Activated naive CD4-positive, alpha-beta T cell treated with anti-CD3 and anti-CD28 coated beads, Interleukin-2, amount 50 U/mL, for 16 hours (primary cell): ENCODE measurements at places on chromosomes 16 and 17.

- no peak for DNase-seq
These were observed 9.5 kb upstream of the PAM16 start for GRCh38 chr16:4360538-4361021.

DNA sequence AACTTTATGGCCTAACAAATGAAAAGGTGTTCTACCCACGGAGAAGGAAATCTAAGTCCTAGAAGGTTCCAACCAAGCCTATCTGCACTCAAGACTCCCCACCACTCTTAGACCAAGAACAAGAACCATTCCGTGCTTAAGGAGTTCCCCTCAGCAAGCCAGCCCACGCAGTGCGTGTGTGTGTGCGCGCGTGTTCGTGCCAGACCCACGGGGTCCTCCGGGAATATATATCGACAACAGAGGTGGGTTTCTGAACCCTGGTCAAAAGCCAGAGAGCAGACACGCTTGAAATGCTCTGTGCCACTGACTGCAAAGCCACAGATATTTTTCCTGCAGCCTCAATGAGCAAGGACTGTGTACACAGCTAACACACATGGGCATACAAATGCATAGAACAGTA lies 70.7 kb downstream of the SLC39A11 start:
- no peak for DNase-seq

- no peak for DNase-seq
These were observed 31.3 kb upstream of the MLKL start for GRCh38 chr16:74731853-74732477.

DNA sequence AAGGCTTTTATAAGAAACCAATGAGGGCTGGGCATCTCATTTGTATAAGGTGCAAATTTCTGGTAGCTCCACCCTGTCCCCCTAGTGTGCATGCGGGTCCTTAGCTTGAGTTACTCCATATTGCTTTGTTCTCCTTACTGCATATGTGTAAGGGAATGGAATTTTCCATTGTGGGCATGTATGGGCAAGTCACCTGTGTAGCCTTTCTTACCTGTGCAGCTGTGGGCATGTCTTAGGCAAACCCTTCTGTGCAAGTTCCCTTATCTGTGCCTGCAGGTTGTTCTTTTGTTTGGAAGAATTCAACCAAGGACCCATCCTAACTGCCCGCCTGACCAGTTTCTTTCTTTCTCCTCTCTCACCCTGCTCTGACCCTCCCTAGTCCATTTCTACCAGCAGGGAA lies 122.8 kb upstream of the HS3ST4 start:
- no peak for DNase-seq

DNA sequence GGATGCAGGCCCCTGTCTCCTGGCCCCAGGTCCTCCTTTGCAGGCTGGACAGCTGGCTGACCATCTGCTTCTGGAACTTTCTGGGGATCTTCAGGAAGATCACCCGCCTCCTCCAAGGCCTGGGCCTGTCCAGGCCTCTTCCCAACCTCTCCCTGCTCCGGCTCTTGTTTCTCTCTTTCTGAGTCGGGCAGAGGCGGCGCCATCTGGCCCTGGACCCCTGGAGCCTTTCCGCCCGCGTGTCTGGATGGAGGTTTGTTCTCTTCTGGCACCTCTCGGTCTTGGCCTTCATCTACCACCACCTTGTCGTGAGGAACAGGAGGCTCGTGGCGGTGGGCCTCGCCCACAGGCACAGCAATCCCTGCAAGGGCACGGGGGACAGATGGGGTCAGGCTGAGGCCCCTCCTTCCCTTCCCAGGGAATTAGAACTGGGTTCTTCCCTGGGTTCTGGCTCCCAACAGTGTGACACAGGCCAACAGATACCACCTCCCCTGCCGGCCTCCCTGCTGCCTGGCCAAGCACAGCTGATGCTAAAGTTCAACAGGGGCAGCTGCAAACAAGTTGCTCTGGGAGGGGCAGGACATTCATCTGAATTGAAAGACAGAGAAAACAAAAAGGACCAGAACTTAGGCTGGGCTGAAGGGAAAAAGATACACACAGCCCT lies 13.3 kb downstream of the NDUFAF8 start:
- no peak for DNase-seq

DNA sequence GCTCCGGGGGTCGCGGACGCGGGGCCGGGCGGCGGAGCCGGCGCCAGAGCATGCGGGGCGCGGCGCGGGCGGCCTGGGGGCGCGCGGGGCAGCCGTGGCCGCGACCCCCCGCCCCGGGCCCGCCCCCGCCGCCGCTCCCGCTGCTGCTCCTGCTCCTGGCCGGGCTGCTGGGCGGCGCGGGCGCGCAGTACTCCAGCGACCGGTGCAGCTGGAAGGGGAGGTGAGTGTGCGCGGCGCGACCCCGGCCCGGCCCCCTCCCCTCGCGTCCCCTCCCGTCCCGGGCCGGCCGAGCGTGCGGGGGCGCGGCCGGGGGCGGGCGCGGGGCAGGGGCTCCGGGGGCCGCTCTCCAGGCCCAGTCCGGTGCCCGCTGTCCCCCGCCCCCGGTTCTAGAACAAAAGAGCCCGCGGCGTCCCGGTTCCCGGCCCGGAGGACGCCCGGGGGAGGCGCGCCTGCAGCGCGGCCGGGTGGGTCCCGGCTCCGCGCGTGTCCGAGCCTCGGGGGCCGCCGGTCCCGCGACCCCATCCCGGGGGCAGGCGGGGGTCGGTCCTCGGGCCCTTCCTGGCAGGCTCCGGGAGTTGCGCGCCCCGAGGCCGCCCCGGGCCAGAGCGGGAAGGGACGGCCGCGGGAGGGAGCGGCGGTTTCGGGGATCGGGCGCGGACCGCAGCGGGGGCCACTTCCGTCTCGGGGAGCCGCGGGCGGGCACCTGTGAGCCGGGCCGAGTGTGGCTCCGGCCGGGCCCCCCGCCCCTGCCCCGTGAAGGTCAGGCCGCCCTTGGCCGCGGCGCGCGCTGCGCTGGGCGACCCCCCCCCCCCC lies 563 bp downstream of the METRNL start:
- DNase-seq, result no peak

- no peak for DNase-seq
These were observed 1629.5 kb upstream of the GOT2 start for GRCh38 chr16:60363566-60363965.

DNA sequence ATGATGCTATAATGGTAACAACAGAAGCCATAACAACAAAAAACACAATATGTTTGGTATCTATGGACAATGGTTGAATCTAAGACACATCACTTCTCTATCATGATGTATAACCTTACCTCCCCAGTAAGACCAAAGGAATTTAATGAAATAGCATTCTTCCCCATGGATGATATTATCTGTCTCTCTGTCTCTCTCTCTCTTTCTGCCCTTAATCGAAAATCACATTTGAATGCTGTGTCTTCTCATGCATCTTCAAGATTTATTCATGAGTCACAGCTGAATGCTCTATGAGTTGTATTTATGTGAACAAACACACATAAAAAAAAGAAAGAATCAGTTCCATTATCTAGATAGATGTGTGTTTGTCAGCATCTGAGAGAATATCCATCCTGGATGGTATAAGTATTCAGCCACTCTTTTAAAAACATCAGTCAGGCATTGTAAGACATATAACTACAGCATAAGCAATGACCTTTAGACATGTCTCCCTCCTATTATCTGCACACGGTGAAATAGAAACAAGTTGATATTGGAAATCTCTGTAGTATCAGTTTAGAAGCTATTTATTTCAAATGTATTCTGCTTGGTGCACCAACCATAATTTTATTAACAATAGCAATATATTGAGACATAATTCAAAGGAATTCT lies 433.3 kb downstream of the TOX3 start:
- no peak for DNase-seq

DNA sequence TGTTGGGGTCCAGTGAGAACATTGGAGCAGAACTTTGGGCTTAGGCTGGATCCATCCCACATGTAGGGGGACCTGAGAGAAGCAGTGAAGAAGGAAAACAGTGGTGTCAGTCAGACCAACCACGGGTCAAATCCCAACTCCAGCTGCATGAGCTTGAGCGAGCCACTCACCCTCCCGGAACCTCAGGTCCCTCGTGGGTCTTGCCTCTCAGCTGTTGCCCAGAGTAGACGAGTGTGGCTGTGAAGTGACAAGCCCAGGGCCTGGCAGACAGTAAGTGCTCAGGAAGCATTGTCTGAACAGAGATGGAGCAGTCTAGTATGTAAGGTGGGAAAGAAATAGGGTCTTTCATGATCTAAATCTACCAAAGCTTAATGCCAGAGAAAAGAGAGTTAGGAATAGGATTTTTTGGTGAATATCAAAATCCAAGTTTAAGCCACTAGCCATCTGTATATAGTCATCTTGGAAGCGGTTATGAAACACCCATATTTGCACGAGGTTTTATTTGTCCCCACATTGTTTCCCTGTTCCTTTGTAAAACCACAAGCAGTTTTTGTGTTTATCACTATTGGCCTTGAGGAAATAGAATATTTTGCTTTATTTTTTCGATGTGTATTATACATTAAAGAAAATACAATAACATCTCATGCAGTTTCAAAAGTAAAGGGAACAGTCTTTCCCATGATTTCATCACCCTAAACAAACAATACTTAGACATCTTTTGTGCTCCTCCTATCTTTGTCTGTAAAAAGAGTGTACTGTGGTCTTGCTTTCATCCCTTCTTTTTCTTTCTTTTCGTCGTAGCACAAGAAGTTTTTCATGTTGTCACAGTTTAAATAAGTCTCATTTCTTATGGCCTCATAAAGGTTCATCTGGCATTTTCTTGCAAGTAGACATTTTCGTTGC lies 112.0 kb downstream of the CLEC16A start:
- no peak for DNase-seq

GRCh38 chr17:45088741-45089140 lies 27.6 kb downstream of the NMT1 start:
- no peak for DNase-seq

GRCh38 chr16:85396879-85397871 lies 215.9 kb upstream of the GSE1 start:
- no peak for DNase-seq

DNA sequence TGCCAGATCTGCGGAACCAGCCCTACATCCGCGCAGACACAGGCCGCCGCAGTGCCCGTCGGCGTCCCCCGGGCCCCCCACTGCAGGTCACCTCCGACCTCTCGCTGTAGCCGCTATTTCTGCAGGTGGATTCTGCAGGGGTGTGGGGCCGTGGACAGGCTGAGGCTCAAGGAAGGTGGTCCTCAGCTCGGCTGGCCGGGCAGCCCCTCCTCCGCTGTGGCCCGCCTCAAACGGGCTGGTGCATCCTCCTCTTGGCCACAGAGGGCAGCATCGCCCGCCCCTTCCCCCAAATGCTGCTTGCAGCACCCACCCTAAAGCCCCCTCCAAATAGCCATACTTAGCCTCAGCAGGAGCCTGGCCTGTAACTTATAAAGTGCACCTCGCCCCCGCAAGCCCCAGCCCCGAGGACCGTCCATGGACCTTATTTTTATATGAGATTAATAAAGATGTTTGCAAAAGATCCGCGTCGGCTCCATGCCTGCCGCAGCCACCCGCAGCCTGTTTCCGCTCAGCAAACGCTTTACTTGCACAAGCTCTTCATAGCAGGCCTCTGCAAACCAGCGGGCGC lies 14.9 kb downstream of the SPATA32 start:
- DNase-seq, result peak; percentile 67

DNA sequence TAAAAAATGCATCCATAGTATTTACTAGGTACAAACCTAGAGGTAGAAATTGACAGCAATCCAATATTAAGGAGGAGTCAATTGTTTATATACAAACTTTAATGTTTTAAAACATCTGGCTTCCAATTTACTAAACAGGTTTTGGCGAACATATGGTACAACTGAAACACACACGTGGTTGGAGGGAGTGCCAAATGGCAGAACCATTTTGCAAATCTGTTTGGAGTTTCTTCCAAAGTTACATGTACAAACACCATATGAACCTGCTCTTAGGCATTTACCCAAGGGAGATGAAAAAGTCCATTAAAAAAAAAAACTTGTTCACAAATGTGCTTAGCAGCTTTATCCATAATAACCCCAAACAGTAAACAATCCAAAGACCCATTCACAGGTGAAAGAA lies 159.8 kb upstream of the MYOCD start:
- DNase-seq, result no peak

- no peak for DNase-seq
These were observed 97.9 kb upstream of the CRHR1 start for GRCh38 chr17:45686250-45686649.

GRCh38 chr16:57367116-57367752 lies 5.1 kb upstream of the CX3CL1 start:
- DNase-seq, result no peak

DNA sequence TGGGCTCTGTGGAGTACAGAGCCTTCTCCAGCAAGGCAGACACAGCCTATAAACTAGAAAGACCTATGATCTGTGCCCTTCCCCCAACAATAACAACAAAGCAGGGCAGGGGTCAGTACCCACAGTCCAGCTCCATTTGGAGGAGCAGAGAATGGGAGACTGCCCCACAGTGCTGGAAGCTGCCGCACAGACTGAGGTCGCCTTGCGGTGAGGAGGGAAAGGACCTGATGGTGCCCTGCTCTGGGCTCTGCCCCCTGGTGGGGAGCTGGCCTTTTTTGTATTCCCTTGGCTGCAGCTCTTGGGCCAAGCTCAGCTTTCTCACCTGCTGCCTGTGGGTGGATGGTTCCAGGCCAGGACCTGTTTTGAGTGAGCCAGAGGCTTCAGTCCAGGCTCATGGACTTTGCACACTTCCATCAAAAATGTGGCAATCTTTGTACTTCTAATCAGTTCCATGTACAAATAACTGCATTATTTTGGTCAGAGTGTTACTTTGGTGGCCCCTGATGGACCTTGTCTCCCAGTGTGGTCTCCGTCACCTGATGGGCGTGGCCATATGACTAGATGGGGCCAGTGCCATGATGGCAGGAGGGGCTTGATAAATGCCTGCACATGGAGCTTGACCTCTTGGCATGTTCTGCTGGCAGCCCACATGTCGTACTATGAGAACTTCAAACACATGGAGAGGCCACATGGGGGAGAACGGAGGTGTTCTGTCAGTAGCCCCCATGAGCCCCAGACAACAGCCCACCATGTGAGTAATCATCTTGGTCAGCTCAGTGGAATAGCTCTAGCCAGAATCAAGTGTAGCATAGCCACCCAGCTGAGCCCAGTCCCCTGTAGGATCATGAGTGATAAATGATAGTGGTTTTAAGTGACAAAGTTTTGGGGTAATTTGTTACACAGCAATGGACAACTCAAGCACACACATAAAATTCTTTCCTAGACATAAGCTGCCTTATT lies 24.2 kb downstream of the B9D1 start:
- DNase-seq, result peak; percentile 66

DNA sequence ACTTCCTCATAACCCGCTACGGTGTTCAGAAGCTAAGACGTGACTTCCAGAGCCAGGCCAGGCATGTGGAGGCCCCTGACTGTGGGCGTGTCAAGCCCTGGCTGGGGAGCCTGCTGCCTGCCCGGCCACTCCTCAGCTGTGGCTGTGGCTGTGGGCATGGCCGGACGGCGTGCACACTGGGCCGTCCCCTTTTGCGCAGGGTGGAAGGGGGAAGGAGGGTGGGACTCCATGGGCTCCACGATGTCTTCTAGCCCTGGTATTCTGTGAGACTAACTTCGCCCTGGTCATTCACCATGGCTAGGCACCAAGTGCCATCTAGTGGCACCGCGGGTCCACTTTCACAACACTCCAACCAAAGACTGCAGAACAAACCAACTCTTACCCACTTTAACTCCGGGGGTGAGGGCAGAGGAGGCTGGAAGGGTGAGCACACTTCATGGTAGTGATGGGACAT lies 67.9 kb downstream of the N4BP1 start:
- DNase-seq, result peak; percentile 45

- DNase-seq, result no peak
These were observed 2.8 kb downstream of the ASIC2 start for GRCh38 chr17:33290253-33290652.
